Stimulated activated CD8-positive, alpha-beta memory T cell treated with anti-CD3 and anti-CD28 coated beads, Interleukin-15, amount 100 ng/mL, for 4 hours (primary cell): ENCODE measurements at places on chromosomes 5 and 9.

DNA sequence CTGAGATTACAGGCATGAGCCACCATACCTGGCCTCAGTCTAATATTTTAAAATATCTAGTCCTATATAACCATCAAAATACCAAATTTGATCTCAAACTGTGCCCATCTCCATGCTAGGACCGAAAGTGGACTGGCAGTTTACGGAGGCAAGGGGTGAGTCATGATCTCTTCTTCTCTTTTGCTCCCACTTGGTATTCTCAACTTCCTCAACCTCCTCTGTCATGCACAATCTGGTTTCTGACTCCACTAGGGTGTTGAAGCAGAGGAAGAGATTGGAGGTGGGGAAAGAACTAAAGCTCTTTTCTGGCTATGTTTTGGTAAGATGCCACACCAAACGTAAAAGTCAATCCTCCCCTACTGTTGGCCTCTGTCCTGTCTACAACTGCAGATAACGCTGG is 55.9 kb upstream of the CEMIP2 start:
- DNase-seq, result no peak

DNA sequence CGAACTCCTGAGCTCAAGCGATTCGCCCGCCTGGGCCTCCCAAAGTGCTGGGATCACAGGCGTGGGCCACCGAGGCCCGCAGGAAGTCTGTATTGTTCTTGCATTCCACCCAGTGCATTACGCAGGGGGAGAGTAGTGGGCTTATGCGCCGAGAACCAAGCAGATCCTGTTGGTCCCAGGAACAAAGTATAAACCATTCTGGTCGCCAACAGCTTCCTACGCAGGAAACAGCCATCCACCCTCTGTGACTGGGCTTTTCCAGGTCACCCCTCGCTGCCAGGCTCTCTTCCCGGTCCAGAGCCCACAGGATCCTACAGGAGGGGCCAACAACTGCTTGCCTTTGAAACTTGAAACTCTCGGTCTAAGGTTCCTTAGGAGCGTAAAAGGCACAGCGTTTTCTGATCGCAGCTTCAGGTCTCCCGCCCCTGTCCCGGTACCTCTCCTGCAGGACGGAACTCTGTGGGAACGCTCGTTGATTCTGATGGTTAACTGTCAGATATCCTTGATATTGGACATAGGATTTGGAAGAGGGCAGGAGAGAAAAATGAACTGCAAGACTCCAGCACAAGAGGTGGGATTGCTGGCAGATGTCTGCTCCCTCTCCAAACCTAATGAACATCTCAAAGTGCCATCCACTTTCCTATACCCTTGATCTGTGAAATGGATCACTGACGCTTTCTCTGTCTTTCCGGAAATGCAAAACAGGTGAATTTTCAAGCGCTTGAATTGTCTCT is 4.2 kb upstream of the ANXA2R start:
- DNase-seq, result no peak

- DNase-seq, result no peak
These were observed 311.4 kb upstream of the ITGA1 start for GRCh38 chr5:52476346-52476745.

GRCh38 chr5:58450811-58451629 is 8.9 kb downstream of the PLK2 start:
- DNase-seq, result no peak

DNA sequence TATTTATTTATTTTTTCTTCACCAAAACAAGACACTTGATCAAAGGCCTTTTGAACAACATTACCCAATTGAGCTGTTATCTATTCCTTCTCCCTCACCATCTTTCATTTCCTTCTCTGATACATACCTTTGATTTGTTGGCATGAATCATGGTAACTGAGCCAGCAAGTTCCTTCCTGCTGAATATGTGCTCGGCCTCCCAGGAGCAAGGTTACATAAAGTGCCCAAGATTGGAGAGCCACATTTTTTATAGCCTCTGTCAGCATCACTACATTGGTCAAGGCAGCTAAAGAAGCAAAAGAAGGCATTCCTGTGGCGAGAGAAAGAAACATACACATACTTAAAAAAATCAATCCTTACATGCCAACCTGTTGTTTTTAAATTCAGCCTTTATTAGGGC is 369.6 kb downstream of the CYLC2 start:
- no peak for DNase-seq

DNA sequence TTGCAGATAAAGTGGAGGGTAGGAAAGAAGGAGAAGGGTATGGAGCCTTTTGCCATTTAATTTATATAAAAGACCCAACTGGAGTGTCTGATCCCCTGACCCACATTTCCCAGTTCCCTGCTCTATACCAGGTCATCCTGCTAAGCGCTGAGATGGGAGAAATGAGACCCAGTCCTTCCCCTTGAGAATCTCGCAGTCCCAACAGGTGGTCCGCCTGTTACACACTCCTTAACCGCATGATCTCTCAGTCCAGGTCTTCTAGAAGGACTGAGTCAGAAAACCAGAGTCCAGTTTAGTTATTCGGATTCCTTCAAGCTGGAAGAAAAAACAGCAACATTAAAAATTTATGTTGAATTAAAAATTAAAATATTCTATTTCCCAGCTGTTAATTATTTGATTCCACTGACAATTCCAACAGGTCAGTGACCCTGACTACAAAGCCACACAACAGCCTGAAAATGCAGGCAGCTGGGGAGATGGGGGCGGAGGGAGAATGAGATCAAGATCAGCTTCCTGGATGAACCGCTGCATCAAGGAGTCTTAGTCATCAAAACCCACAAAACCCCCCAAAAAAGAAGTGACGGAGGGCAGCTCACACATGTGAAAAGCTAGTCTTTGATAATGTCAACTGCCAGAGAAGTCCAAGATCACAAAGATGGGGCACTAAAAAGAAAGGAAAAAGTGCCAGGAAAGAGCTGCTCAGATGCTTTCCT is 44.0 kb downstream of the GGTA1 start:
- DNase-seq, result peak; percentile 24

DNA sequence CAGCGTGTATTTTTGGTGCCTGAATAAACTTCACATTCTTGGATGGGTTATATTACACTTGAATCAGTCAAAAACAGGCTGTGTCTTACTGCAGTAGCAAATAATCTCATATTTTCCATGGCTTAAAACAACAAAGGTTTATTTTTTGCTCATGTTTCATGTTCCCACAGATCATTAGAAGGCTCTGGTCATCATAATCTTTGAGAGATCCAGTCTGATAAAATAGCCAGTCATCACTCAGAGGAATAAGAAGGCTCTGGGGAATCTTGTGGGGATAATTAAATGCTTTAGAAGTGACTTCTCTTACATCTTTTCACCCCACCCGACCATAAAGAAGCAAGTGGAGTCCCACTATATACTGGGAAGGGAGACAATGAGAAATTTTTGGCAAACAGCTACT is 417.7 kb downstream of the PSAT1 start:
- DNase-seq, result no peak

GRCh38 chr9:133133681-133134387 is 12.8 kb upstream of the RALGDS start:
- no peak for DNase-seq

GRCh38 chr9:36194326-36195000 is 3.7 kb downstream of the CLTA start:
- no peak for DNase-seq

DNA sequence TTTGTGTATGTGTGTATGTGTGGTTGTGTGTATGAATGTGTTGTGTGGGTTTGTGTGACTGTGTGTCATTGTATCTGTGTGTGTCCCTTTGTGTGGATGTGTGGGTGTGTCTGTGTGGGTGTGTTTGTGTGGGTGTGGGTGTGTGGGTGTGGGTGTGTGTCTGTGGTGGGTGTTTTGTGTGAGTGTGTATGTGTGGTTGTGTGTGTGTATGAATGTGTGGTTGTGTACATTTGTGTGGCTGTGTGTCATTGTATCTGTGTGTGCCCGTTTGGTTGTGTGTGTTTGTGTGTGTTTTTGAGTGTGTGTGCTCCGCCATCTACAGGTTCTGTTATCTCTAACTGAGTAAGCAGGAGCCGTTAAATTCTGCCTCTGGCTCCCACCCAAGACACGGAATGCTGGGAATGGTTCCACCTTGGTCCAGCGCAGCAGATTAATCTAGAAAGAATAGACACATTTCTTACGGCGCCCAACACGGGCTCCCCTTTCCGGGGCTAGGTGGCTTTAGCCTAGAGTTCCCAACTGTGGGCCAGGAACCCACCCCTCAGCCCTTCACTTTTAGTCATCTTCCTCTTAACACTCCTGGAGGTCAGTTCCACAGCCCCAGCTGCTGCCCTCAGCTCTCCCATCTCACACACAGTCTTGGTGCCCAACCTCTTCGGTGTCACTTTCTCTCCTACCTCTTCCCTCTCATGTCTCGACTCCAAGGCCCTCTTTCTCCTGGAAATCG is 197.1 kb downstream of the TTLL11 start:
- no peak for DNase-seq

DNA sequence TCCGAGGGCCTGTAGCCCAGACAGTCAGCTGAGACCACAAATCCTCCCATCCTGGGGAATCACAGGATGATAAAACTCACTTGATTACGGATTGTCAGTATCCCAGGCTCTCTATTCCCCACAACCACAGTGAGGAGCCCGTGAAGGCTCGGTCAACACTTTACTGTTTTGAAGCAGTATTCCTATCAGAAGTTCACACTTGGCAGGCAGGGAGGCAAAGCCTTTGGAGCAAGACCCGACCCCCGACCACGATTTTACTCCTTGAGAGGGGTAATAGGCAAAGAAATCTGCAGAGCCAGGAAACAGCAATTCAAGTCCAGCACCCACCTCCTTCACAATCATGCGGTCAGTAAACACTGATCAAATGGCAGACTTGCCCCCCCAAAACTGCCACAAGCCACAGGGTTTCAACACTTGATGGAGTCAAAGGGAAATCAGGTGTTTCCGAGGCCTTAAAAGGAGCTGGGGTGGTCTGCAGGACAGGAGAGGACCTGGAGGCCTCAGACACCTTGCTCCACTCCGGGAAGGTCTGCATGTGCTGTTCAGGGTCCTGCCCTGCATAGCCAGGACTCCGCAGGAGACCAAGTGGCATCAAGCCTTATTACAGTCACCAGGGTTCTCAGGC is 25.2 kb downstream of the BICD2 start:
- DNase-seq, result no peak

- no peak for DNase-seq
These were observed 5.5 kb upstream of the COL27A1 start for GRCh38 chr9:114149765-114150340.

DNA sequence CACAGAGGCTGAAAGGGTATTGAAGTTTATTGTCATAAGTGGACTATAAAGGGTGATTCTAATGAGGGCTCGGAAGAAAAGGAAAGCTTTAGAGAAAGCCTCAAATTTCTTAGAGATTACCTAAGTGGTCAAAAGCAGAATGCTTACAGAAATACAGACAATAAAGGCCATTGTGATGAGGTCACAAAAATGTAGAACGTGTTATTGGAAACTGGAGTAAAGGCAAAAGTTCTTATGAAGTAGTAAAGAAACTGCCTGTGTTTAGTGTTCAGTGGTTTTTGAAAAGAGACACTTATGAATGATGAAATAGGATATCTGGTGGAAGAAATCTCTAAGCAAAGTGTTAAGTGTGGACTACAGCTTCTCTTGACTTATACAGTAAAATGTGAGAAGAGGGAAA is 726.9 kb downstream of the DNAH5 start:
- DNase-seq, result no peak

- DNase-seq, result no peak
These were observed 8.5 kb upstream of the ENDOG start for GRCh38 chr9:128809831-128810230.

- no peak for DNase-seq
These were observed 96.4 kb downstream of the EBF1 start for GRCh38 chr5:159003045-159004030.

DNA sequence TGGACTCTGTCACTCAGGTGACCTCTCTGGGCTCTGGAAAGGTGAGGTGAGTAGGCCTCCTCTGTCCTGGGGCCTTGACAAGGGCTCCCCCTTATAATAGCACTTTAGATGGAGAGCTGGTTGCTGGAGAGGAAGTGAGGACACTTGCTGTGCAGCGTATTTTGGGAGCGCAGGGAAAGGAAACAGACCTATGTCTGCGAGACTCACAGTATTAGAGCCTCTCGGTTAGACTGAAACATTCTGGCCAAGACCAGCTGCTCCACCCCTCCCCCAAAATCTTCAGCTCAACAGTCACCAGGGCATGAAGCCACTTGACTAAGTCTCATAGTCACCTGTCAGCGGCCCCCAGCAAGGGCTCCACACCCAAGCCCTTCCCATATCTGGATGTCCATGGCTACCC is 213.6 kb downstream of the AGTPBP1 start:
- no peak for DNase-seq

- peak; percentile 37 for DNase-seq
These were observed at the start of gene REEP2 for GRCh38 chr5:138438724-138439476. REEP2 (plus strand) TSS chr5:138439057; CDS start chr5:138439209, 152 bp downstream.

- DNase-seq, result no peak
These were observed 89.5 kb downstream of the ARSB start for GRCh38 chr5:78895616-78896015.

GRCh38 chr5:150060471-150060870 is 25.9 kb downstream of the CSF1R start:
- DNase-seq, result no peak

- DNase-seq, result no peak
These were observed 41.9 kb downstream of the CDK7 start for GRCh38 chr5:69276422-69277174.

- DNase-seq, result no peak
These were observed 111.8 kb upstream of the ACTBL2 start for GRCh38 chr5:57594436-57594835.

- DNase-seq, result no peak
These were observed 178.9 kb downstream of the XRCC4 start for GRCh38 chr5:83256091-83256780.

DNA sequence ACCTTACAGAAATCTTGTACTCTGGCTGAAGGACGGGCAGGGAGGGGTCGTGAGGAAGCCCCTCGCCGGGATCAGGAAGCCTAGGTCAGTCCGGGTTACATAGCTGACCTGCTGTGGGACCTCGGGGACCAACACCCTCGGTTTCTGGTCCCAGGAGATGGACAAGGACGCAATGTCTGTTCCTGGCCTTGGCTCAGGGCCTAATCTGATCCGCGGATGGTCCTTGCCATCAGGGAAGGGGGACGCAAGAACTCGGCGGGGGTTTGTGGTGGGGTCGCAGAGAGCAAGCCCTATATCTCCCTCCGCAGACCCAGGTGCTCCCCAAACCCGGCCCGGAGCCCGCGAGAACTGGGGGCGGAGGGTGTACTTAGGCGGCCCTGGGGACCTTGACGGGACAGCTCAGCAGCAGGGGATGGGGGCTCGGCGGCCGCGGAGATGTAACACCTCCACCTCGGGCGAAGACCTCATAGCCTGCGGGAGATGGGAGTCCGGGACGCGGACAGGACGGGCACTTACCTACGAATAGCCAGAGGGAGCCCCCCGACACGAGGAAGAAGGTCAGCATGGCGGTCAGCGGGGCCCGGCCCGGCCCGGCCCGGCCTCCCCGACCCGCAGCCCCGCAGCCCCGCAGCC is 353 bp downstream of the ACSL6 start:
- DNase-seq, result no peak

GRCh38 chr9:130128251-130128650 is 44.0 kb upstream of the NCS1 start:
- peak; percentile 62 for DNase-seq

- no peak for DNase-seq
These were observed 39.6 kb downstream of the PCDHGC5 start for GRCh38 chr5:141528291-141528984.

GRCh38 chr5:74056789-74057164 is 430.8 kb downstream of the ARHGEF28 start:
- no peak for DNase-seq
